Stimulated activated CD8-positive, alpha-beta memory T cell treated with anti-CD3 and anti-CD28 coated beads, Interleukin-15, amount 100 ng/mL, for 24 hours (primary cell): ENCODE measurements at places on chromosomes 2 and 18.

DNA sequence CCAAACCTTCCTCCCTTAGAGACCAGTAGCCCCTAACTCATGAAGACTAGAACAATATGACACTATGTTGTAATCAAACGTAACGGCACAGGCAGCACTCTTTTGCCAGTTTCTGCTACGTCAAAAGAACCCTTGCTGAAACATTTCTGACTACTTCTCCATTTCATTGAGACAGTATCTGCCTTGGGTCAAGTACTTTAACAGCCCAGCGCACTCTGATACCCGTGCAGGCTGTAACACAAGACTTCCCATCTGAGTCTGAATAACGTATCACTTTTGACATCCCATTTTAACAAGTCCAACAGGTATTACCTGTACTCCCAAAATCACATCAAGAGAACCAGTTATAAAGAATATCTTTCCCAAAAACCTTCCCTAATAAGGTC is 38.4 kb downstream of the TBC1D8 start:
- no peak for DNase-seq

GRCh38 chr2:50529600-50530218 is 502.2 kb downstream of the NRXN1 start:
- DNase-seq = no peak

- no peak for DNase-seq
Measured at GRCh38 chr18:32259553-32259952, 69.7 kb downstream of the MEP1B start.

GRCh38 chr2:158999458-158999857 is 31.0 kb downstream of the TANC1 start:
- no peak for DNase-seq

GRCh38 chr2:191178806-191179514 is 28.2 kb upstream of the STAT4 start:
- DNase-seq = no peak

DNA sequence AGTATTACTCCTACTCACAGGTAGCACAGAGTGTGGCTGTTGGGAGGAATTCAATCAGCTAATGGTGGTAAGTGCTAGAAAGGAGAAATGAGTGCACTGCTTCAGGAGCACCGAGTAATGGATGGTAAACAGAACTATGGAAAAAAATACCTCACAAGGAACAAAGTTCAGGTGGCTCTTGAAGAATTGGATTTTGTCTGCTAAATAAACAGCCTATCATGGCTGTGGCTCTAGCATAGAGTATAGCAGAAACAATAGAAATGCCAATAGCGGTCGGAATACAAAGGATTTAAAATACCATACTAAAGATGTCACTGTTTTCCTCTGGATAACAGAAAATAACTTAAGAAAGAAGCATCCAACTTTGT is 482.5 kb downstream of the NUP35 start:
- no peak for DNase-seq

GRCh38 chr2:192119536-192119935 is 75.2 kb downstream of the TMEFF2 start:
- DNase-seq = no peak

DNA sequence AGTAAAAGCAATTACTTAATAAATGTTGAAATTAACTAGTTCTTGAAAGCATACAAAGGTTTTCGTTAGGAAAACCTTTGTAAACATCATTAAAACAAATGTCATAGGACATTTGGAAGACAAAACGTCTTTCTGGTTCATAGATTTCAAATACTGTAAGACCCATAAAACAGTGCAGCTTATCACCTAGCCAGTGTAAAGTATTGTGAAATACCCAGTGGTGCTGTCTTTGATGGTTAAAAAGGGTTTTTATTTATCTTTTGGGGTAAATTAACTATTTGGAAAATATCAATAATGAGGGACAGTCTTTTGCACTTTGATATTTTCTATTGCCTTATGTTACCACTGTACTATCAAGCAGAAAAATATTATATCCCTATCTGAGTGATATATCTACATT is 120.0 kb upstream of the FAM98A start:
- DNase-seq = no peak

GRCh38 chr18:39705362-39705761 is 2139.8 kb upstream of the CELF4 start:
- no peak for DNase-seq

DNA sequence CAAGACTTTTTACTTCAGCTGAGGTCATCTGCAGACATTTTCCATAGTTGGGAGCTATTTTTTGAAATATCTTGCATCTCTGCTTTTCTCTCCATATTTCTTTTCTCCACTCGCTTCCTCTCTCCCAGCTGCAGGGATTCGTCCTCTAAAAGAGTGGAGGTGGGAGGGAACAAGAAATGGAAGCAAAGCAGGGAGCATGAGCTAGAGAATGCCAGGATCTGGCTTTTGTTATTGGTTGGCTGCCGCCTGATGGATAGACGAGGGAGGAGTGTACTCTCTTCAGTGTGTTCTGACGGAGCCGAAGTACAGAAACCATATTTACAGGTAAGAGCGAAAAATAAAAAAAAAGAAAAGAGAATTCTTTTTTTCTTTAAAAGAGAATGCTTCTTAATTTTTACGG is at the start of gene CSRNP3:
Gene CSRNP3, plus strand, starts transcription at position 282 of the 400 bp plus-strand sequence. CDS start 125,368 bp downstream, outside the sequence.
- no peak for DNase-seq

DNA sequence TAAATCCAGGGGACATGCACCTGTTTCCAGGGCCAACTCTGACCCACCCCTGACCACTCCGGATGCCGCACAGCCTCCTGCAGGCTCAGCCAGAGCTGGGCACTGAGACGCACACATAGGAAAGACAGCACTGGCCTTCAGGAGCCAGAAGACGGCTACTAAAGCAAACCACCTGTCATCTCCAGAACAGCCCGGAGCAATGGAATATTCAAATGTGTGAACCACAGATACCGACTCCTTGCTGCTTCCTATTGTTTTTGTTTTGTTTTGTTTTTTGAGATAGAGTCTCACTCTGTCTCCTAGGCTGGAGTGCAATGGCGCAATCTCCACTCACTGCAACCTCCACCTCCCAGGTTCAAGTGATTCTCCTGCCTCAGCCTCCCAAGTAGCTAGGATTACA is 94.0 kb downstream of the LAMA1 start:
- no peak for DNase-seq

DNA sequence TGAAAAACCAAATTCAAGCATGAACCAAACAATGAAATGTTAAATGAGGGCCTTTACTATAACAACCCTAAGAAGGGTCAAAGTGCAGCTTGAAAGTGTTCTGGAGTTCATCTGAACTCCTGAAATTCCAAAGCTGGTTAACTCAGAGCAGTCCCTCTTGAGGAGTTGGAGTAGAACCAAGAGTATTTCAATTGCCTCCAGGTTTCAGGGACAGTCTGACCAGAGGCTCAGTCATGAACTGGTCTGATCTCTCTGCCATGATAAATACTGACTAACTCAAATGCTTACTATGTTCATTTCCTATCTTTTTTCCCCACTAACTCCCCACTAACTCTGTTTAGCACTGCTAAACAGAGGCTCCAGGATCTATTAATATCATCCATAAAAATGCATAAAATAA is 2.7 kb downstream of the STARD7 start:
- DNase-seq = no peak

- DNase-seq = no peak
Measured at GRCh38 chr2:52145005-52145404, 1113.1 kb upstream of the NRXN1 start.

- no peak for DNase-seq
Measured at GRCh38 chr2:108460345-108461037, 11.5 kb downstream of the GCC2 start.

DNA sequence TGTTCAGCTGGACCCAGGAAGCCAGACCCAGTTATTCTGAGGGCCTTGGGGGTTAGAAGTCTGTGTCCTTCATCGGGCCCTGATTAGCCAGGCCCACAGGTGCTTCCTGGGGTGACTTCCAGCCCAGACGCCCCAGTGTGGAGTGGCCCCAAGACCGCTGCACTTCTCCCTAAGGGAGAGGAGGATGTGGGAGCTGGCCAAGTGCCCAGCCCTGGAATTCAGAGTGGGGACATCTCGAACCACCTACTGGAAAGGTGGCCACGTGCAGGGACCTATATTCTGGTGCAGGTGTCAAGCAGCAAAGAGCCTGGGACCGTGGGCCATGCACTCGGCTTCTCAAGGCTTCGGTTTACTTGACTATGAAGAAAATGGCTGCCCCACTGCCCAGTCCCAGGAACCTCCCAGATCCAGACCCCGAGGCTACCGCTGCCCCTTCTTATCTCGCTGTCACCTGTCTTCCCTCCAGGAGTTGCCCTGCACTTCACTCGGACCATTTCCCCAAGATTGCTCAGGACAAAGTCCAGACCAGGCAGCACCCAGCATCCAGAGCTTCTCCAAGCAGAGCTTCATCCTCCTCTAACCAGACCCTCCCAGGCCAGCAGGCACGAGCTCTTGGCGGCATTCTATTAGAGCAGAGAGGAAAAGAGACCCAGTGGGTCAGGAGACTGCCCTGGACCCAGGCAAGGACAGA is 142.8 kb upstream of the ID2 start:
- no peak for DNase-seq

GRCh38 chr2:102110171-102110570 is 32.4 kb upstream of the IL1R1 start:
- no peak for DNase-seq

GRCh38 chr2:108392029-108392428 is 14.3 kb downstream of the SULT1C4 start:
- no peak for DNase-seq

GRCh38 chr18:61735564-61736102 is 157.2 kb downstream of the RNF152 start:
- DNase-seq = no peak

DNA sequence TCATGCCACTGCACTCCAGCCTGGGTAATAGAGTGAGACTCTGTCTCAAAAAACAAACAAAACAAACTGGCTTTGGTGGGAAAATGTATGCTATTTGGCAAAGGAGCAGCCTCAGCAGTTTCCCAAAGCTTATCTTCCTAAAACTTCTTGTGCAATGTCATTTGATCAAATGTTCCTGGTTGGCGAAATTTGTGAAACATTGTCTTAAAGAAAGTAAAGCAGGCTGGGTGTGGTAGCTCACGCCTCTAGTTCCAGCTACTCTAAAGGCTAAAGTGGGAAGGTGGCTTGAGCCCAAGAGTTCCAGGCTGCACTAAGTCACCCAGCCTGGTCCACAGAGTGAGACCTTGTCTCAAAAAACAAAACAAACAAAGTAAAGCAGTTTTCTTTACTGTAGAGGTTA is 17.3 kb upstream of the TAF4B start:
- DNase-seq = no peak

GRCh38 chr2:215870986-215871385 is 142.4 kb downstream of the MREG start:
- DNase-seq = no peak

DNA sequence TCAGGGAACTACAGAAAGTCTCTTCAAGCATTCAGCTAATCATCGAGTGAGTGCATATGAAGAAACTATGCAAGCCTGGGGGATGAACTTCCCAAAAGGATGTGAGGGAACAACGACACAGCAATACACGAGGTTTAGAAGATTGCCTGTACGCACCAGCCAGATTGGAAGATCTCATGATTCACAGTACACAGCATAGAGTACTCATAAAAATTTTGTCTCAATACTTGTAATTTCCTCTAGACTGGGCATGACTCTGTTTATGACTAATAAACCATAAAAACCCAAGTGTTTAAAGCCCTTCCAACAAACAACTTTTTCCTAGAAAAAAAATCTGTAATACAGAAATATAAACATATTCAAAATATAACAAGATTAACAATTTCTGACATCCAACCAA is 279.7 kb downstream of the KCNJ3 start:
- DNase-seq = no peak

- DNase-seq = no peak
Measured at GRCh38 chr2:41127351-41127750, 675.5 kb upstream of the SLC8A1 start.

- DNase-seq = no peak
Measured at GRCh38 chr2:154133823-154134222, 262.1 kb downstream of the GALNT13 start.

- DNase-seq = no peak
Measured at GRCh38 chr2:29751390-29751789, 170.0 kb downstream of the ALK start.

DNA sequence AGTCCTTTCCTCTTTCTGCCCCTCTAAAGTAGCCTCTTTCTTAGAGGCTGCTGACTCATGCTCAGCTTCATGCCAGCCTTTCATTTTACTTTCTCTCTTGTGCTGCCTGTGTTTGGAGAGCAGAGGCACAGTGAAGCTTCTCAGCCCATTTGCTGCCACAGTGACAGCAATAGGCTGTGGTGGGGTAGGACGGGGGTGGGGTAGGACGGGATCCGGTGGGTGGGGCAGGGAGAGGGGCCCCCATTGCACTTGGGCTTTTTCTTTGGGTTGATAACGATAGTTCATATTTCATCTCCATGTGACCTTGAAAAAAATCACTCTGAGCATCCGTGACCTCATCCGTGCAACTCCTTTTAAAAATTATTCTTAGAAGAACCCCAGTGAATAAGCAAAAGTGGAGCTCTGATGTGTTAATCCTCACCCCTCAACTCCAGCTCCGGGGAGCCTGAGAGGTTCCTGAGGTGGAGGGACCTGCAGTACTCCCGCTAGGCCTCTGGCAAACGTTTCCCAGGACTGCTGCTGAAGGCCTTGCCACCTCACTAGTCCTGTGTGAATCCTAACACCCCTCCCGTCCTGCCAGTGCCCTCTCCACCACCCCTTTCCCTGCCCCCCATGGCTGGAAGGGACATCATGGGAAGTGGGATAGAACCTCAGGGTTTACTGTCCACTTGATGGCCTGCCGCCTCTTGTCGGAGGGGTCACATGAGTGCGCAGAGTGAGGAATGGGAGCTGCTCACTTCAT is 70.8 kb downstream of the INPP4A start:
- DNase-seq = no peak

GRCh38 chr2:226665306-226665831 is 134.3 kb downstream of the IRS1 start:
- no peak for DNase-seq

GRCh38 chr2:53286345-53286744 is 481.3 kb upstream of the CHAC2 start:
- DNase-seq = no peak

- no peak for DNase-seq
Measured at GRCh38 chr2:206890179-206890578, 49.1 kb upstream of the CPO start.

- no peak for DNase-seq
Measured at GRCh38 chr18:37314534-37314933, 251.1 kb downstream of the CELF4 start.

GRCh38 chr2:112523291-112523777 is 18.9 kb upstream of the POLR1B start:
- no peak for DNase-seq

DNA sequence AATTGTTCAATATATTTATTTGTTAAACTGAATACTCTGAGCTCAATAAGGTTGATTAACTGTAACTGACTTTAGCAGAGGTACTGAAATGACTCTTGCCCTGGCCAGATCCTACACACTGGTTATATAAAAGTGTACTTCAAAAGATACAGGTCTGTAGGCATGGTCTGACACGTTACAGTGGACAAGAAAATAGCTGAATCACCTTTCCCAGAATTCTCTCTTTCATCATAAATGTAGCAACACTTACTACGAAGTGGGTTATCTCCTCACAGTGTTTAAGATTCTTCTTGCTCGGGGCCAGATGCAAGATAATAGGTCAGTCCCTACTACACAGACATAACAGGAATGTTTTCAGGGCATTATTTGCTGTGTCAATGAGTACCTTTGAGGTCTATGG is 107.0 kb upstream of the ZC3H15 start:
- DNase-seq = no peak

- DNase-seq = no peak
Measured at GRCh38 chr2:182522405-182522896, 95.6 kb upstream of the PDE1A start.

- DNase-seq = no peak
Measured at GRCh38 chr18:8808001-8808400, 102.6 kb downstream of the MTCL1 start.

- DNase-seq = no peak
Measured at GRCh38 chr2:217177720-217178119, 317.9 kb upstream of the TNP1 start.

GRCh38 chr2:136012315-136012714 is 26.9 kb upstream of the DARS1 start:
- DNase-seq = no peak
